NCI-H2081 treated with DMSO at 0.1 percent for 48 hours (cell line): ENCODE measurements at places on chromosomes 13 and 19.

GRCh38 chr19:19544257-19544953 lies 6.3 kb downstream of the CILP2 start:
- DNase-seq: no peak

DNA sequence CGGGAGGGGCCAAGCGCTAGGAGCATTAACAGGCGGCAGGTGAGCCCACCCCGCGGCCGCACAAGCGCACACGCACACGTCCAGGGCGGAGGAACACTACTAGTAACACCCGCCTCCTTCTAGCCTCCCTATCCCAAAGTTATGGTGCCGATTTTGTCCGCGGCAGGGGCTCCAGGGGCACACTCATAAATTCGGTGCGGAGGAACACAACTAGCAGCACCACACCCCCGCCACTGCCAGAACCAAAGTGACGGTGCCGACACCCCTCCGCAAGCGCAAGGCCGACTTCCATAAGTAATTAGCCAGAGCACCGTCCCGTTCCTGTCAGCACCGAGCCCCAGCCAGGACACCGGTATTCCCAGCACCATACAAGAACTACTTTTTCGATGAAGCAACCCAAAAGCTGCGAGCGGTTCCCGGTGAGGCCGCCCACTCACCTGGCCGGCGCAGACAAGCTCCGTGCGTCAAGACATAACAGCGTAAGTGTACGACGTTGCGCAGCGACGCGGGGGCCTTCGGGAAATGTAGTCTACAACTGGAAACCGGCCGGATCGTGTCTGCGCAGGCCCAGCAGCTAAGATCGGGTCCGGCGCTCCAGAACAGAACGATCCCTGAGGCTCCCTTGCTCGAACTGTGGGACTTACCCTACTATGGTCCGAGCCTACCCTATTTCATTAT lies at the start of the genes ZNF540 and ZNF571:
ZNF540 (plus strand) TSS at position 573 of the 678 bp plus-strand sequence. CDS start 3,572 bp downstream, outside the sequence.
ZNF571 (minus strand) TSS at position 489 of the 678 bp plus-strand sequence. CDS start 8,116 bp downstream, outside the sequence.
- peak; percentile 75 for DNase-seq

DNA sequence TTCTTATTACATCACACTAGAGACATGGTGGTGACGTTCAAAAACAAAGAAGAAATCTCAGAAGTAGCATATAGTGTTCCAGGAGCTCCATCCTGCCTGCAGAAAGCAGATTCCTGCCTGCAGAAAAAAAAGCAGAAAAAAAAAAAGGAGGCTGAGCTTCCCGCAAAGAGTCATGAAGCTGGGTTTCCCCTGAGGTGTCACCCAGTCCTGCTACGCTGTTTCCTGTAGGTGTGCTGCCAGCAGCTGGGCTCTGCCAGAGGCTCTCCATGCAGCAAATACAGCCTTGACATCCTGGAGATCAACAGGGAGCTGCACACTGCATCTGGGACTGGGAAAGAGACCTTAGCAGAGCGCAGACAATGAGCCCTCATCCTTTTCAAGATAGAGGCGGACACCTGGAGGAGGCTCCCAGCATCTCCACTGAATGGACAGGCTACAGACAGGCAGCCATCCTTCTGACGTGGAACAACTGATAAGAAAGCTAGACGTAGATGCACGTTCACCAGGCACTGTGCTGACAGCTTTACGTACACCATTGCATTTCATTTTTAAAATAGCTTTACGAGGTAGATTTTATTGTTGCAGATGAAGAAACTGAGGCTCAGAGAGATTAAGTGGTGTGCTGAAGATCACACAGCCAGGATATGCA lies 350.9 kb downstream of the FOXO1 start:
- DNase-seq: no peak

- DNase-seq: no peak
Observed at GRCh38 chr13:76769271-76769791, 116.9 kb downstream of the KCTD12 start.

GRCh38 chr19:28706693-28707092 lies 506.3 kb downstream of the UQCRFS1 start:
- DNase-seq: no peak

DNA sequence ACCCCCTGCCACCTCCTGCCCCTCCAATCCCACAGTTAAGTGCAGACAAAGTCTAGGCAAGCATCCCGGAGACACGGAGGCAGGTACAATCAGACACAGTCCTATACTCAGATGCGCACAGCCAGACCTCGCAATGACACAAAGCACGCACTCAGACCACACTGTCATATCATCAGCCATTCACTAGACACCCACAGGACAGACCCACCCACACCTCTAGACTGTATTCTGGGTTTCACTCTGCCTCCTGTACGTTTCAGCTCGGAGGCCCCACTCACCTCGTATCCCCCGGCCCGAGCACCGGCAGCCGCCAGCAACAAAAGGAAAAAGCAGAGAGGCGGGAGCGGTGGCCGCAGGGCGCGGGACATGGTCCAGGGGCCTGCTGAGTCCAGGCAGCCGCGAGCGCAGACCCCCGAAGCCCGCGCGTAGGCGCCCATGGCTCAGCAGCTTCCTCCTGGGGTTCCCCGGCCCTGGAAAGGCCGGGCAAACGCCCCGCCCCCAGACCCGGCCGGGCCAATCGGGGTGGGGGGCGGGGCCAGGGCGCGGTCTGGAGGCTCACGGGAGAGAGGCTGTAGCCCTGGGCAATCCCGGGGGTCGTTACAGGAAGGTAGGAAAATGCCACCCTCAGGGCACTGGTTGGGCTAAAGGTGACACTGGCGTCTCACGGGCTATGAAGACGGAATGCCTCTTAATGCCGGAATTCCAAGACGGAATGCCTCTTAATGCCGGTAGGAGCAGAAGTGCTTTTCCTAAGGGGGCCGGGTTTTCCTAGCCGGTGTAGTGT lies at the start of the genes MAN2B1 and WDR83:
MAN2B1 (minus strand) TSS at position 478 of the 784 bp plus-strand sequence; CDS start at position 437, 41 bp downstream.
WDR83 (plus strand) TSS at position 543 of the 784 bp plus-strand sequence. CDS start 2,984 bp downstream, outside the sequence.
- peak; percentile 13 for DNase-seq

- no peak for DNase-seq
Observed at GRCh38 chr19:46847528-46847927, 3.1 kb downstream of the AP2S1 start.

GRCh38 chr19:18191640-18192062 lies 1.4 kb upstream of the MPV17L2 start:
- no peak for DNase-seq

- no peak for DNase-seq
Observed at GRCh38 chr13:75481176-75482069, 546 bp downstream of the TBC1D4 start.

DNA sequence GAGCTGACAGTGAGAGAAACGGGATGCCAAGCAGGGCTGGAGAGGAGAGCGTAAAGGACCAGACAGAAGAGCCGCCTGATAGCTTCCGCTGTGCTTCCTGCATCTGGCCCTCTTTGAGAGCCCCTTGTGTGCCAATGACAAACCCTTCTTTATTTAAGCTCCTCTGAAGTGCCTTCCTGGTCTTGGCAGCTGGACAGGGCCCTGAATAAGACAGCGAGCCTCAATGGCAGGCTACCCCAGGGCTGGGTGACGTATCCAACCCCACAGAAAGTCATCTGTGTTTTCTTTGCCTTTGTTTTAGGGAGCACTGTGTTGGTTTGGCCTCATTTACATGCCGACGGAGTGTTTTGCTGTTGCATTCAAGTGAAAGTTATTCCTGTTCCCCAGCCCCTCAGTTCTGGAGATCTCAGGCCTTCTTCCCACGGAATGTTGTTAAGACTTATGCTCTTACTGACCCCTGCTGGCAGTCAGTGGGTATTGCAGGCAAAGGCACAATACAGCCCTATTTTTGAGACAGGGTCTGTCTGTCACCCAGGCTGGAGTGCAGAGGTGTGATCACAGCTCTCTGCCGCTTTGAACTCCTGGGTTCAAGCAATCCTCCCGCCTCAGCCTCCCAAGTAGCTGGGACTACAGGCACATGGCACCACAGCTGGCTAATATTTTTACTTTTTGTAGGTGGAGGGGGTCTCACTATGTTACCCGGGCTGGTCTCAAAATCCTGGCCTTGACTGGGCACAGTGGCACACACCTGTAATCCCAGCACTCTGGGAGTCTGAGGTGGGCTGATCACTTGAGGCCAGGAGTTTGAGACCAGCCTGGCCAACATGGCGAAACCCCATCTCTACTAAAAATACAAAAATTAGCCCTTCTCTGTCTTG lies 16.8 kb downstream of the CCL25 start:
- DNase-seq: no peak
